ENCODE measurements at places on chromosomes 4 and X.
A peak's percentile ranks its signal among the peaks of the same experiment; 100 is the strongest.

DNA sequence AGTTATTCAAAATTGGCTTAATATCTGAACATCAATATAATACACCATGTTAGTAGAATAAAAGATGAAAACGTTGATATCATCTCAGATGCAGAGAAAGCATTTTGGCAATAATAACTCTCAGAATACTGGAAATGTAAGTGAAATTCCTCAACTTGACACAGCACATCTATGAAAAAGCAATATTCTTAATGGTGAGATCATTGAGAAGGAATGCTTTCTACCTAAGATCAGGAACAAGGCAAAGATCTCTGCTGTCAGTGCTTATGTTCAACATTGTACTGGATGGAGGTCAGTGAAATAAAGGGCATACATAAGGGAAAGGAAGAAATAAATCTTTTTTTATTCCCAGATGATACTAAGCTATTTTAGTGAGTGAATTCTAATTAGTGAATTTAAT is 40.6 kb downstream of the MRPL1 start:
- no peak for DNase-seq

GRCh38 chr4:113682730-113683537 is 78.6 kb downstream of the CAMK2D start:
- DNase-seq: peak; percentile 1

- no peak for DNase-seq
Measured at GRCh38 chr4:6277139-6277802, 7.6 kb downstream of the WFS1 start.

DNA sequence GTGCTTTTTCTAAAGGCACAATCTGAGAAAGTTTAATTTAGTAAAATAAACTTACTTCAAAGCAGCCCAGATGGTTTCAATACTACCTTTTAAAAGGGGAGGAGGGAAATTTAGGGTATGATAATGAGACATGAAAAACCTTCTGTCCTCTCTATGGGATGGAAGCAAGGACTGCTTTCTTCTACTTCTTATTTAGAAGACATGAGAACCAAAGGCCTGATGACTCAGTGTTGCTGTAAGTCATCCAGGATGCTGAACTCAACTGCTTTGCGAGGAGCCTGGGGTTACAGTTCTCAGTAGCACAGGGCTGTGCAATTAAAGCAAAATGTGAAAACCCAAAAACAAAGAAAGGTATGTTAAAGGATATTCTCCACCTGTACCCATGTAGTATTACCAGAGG is 140.8 kb upstream of the EDNRA start:
- no peak for DNase-seq

DNA sequence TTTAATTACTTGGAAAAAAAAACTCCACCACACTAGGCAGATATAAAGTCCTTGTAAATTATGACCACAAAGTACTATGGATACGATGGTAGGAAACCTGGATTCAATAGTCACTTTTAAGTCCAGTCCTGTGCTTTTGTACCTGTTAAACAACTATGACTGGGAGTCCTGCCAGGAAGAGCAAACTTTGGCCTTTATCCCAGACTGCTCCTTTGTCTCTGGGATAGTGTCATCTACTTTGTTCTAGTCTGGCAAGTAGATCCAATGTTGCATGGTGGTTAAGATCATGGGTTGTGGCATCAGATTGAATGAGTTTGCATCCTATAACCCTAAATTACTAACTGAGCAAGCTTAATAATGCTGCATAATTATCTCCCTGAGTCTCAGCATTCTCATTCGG is 175.3 kb upstream of the FGF13 start:
- no peak for DNase-seq

DNA sequence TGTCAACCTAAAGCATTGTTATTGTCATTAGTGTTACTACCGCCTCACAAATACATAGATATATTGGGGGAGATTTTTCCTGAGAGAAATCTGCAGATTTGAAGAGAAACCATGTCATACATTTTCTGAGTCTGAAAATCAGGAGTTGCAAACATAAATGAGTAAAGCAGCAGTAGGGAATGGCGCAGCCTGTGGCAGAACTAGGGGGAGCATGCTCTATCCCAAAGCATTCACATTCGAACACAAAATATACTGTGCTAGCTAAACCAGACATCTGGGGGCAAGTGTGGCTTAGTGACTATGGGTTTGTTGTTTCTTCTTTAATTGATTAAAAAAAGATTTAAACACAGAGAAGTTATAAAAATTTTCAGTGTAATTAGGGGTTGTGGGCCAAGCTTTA is 83.2 kb downstream of the CPE start:
- DNase-seq: no peak

DNA sequence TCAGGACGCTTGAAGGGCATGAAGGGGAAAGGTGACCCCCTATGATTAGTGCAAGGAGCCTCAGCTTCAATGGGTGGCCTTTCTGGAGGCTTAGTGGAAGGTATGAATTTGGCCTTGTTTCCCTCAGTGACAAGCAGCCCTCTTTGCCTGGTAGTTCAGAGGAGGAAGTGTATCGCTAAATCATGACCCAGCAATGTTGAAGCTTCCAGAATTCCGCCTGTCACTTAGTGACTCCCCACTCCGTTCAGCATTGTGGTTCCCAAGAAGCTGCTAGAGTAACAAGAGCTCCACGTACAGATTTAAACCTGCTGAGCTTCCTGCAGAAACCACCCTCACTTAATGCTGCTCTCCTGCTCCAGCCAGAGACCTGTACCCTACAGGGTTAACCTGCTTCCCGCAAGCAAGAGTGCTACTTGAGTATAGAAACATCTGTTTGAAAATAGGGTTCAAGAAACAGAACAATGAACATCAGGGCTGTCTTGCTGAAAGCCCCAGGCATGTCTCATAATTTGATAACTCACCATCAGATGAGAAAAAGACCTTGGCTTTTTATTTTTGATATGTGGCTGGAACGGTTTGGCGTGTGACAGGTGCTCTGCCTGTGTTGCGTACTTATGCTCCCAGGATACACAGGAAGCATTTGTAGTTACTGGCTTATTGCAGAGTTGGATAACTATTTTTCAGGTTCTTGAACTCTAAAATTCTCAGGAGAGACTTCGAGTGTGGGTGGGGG is 105.2 kb downstream of the UCHL1 start:
- DNase-seq: peak; percentile 41

GRCh38 chr4:145843639-145844038 is 95.0 kb downstream of the ZNF827 start:
- no peak for DNase-seq

DNA sequence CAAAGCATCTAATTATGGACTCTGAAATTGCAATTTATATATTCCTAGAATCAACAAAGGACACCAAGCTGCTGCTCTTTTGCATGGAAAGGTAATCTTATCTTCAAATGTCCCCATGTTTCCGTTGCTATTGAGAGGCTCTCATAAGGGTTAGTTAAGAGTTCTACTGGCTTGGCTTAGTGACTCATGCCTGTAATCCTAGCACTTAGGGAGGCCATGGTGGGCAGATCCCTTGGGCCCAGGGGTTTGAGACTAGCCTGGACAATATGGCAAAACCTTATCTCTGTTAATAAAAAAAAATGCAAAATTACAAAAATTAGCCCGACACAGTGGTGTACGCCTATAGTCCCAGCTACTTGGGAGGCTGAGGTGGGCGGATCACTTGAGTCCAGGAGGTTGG is 93.4 kb upstream of the RAPGEF2 start:
- DNase-seq: no peak

- no peak for DNase-seq
Measured at GRCh38 chr4:164313853-164314252, 440.1 kb upstream of the SMIM31 start.

DNA sequence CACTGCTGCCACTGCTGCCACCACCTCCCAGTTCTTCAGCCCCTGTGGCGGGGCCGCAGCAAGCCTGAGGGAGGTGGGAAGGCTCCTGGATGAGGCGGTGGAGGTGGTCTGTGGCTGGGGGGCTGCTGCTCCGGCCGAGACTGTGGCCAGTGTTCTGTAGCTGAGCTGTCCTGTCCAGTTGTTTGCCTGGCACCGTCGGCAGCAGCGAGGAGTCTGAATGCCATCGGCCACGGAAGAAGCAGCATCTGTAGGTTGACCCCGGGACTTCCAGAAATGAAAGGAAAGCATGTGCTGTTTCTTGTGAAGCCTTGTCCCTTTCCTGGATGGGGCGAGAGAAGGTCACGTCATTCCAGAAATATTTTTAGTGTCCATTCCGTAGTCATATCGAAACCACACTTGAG is 3.3 kb downstream of the C4orf54 start:
- no peak for DNase-seq

DNA sequence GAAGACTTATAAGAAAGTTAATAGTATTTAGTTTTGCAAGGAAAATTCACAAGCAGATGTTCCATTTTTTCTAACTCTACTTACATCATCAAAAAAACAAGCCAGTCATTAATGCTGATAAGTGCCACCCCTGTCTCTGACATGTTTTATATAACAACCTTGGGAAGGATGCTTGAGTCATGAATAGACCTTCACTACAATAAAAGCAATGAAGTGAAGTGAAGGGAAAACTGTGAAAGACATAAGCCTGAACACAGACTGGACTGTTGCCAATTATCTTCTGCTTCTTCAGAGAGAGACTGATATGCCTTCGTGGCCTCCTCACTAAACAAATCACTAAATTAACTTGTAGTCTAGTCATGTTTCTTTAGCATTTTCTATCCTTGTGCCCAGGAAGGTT is 353.2 kb downstream of the PDHA2 start:
- no peak for DNase-seq

GRCh38 chrX:150587585-150588503 is 19.4 kb downstream of the MTM1 start:
- no peak for DNase-seq

DNA sequence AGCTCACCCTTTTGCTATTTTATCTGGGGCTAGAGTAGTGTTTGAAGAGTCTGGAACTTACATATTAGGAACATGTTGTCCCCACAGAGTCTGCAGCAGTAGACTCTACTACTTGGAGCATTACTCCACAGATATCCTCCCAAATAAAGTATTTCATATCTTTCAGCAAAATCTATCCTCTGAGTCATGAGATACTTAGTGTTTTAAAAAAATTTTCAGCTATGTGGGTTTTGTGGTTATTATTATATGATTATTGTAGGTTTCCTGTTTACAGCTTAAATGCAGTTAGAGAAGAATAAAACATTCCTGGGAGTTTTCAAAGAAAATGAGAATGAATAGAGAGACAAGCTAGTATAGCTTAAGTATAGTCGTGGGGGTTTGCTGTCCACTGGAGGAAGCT is 30.9 kb downstream of the PAGE2 start:
- DNase-seq: no peak

DNA sequence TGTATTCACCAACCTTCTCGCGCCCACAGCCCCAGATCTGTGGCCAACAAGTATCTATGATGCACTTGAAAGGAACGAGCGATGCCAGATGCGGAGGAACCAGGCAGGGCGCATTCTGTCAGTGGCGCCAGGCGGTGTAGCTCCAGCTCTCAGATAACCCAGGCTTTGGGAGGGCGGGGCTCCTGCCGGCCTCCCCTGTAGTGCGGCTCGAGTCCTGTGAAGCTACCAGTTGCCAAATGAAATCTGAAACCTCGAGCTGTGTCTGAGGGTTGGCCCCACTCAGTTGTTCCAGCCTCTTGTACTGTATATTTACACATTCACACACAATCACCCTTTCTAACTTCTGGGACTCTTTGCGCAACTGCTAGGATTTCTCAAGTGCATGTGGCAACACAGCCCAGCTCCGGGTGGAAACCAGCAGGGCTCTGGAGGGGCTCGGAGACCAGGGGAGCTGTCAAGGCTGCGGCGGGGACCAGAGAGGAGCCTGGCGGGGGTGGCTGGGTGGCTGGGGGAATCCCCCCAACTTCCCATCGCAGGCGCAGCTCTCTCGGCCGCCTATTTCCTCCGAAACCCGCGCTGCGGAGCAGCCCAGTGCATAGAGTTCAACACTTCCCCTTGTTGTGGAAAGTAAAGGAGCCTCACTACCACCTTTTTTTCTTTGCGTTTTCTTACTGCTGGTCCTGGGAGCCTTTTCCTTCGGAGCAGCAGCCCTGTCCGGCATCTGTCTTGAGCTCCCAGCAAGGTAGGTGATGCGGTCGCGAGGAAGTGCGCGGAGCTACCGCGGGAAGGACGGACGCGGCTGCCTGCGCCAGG is at the start of gene ARHGAP24:
TSS of gene ARHGAP24 (plus strand) at position 333 of the 813 bp plus-strand sequence.
- DNase-seq: peak; percentile 67

DNA sequence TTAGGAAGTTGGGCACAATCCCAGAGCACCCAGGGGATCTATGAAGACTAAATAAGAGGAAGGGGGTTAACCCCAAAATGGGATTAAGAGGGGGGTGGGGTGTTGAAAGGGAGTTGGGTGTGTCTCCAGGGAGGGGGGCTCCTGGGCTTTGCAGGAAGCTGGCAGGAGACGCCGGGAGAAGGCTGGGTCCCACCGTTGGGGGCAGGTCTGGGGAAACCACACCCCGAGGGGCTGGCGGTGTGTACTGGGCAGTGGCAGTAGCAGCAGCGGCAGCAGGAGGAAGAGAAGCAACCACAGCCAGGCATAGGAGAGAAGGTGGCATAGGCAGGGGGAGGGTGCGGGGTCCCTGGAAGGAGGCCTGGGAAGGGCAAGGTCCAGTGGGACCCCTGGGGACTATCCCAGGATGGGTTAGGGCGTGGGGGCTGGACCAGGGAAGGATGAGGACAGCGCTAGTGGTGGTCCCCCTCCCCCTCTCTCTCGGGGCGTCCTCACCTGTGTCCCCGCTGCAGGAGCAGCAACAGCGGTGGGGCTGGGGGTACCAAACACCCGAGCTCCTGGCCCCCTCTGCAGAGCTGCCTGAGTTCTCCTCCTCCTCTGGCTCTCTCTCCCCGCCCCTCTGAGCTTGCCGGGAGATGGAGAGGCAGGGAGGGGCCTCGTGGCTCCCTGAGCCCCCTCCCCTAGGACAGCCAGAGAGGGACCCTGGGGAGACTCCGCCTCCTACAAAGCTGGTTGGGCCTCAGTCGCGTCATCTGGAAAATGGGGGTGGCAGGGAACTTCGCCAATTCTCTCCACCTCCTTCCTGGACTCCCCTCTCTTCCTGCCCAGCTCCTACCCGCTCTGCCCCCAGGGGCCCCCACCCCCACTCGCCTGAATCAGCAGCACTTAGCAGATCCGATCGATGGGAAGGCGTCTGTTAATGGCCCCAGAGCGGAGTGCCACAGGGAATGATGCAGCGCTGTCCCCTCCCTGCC is at the start of gene KCND1:
TSS of gene KCND1 (minus strand) at position 596 of the 971 bp plus-strand sequence. CDS start 1,573 bp downstream, outside the sequence.
- DNase-seq: no peak

DNA sequence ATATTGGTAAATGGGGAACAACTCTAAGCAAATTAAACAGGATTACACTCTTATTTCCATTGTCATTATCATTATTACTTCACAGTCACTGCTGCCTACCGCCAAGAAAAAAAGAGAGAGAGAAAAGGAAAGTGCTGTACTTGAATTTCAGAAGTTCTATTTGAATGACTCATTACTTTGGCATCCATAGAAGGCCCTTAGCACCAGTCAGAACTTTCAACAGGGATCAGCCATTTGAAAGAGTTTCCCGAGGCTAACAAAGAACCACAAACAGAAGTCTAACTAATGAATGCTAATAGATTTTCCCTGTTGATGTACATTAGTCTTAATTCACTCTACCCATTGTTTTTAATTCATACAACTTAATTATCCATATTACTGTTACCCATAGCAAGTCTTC is 116.3 kb downstream of the SHROOM4 start:
- no peak for DNase-seq

DNA sequence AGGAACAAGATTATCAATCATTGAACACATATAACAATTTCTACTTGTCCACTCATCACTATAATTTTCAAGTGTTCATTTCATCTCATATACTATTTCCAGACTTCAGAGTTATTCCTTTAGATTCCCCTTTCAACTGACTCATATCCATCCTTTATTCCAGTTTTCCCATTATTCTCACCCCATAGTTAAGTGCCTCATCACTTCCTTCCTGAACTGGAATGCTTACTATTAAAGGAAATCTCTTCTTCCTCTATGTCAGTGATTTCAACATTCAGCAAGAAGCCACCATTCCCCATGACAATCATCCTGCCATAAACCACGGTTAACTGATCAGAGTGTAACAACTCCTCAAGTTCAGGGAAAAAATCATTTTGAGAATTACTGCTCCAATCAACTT is 198.9 kb downstream of the FBXO8 start:
- no peak for DNase-seq

Data from NCI-H2081 (cell line).